ENCODE measurements at places on chromosomes 1 and 21.

DNA sequence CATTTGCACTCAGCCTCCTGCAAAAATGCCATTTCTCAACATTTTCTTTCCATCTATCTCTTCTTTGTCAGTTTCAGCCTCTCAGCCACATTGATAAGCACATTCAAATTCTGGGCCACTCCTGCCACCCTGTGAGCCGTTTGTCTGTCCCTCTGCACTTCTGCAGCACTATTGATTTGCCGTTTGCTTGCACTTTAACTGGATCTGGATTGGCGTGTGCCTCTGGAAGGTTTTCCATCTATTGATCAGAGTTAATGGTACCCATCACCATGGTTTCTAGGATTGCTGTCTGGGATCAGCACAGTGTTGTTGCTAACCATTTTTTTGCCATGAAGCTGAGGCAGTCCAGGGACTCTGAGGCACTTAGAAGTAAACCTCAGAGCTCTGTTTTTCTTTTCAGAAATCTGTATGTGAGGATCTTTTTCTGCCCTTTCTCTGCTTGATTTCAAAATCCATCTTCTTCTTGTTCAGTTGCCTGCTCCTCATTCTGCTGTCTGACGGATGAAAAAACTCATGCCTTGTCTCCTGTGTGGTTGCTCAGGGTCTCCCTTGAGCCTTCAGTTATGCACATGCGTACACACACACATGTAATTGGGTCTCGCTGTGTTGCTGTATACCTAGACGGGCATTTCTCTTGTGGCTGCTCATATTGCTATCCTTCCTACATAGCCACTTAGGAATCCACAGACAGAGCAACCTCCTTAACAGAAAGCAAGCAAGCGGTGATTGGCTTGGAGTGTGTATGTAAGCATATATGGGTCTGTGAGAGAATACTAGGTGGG lies 67.9 kb downstream of the NOS1AP start:
- no peak for DNase-seq

GRCh38 chr1:152697701-152698600 lies at the start of gene LCE2A:
Gene LCE2A, plus strand, starts transcription at chr1:152698345. Its CDS starts 557 bp downstream, at chr1:152698902.
- DNase-seq, result no peak

- DNase-seq, result no peak
These were observed 8.9 kb upstream of the RHBDL2 start for GRCh38 chr1:38950553-38950952.

DNA sequence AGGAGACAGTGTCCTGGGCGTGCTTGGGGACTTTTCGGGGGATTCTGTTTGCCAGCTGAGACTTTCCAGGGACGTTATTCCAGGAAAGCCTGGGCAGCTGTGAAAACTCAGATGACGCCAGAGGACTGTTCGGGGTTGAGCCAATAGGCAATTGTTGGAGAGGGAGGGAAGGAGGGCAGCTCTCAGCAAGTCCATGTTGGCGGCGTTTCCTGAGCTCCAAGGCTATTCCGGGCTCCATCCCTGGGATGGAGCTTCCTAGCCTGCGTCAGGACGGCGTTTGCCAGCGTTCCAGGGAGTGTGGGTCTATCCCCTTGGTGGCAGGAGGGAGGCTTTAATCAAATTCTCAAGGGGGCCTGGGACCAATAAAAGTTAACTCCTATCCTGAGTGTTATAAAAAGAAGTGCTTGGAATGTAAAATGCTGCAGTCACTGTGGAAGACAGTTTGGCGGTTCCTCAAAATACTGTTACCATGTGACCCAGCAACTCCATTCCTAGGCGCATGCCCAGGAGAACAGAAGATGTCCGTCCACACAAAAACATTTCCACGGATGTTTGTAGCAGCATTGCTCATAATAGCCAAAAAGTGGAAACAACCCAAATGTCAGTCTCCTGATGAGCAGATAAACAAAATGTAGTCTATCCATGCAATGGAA lies 15.2 kb downstream of the SLC27A3 start:
- DNase-seq, result peak; percentile 48

DNA sequence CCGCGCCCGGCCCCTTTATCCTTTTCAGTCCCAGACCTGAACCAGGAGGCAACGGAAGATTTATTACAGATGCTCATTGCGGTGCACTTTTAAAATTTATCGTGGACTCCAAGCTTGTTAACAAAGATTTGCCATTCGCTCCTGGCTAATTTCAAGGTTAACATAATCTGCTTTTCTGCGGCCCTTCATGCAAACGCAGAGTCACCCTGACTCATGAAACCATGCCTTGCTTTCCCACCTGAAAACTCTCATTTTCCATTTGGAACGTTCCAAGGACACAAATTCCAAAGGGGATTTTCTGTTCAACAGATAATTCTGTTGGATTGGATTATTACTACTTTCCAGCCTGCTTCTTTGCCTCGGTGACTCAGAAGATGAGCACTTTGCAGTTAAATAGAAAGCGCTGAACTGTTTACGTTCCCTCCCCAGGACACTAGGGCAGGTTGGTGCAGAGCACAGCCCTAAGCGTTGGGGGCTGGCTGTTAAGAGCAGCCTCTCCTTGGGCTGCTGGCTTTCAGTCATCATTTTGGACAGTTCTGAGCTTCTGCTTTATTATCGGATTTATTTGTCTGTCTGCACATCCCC lies 51.1 kb downstream of the CD247 start:
- DNase-seq, result peak; percentile 47

DNA sequence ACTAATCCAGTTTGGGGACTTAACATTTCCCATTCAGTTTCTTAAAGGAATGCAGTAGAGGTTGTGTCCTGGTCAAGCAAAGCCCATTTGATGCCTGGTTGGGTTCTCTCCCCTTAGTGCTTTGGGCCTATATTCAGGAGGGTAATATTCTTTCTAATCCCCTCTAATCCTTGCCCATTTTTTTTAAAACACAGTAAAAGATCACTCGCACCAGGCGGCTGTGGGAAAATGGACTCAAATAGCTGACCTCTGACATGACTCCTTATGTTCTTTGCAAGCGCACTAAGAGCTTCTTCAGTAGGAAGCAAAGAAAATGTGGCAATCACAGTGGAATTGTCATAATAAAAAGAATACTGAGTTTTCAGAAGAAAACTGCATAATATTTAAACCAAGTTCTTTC lies 49.9 kb downstream of the WNT2B start:
- no peak for DNase-seq

GRCh38 chr1:219215477-219215876 lies 41.8 kb downstream of the LYPLAL1 start:
- DNase-seq, result no peak

DNA sequence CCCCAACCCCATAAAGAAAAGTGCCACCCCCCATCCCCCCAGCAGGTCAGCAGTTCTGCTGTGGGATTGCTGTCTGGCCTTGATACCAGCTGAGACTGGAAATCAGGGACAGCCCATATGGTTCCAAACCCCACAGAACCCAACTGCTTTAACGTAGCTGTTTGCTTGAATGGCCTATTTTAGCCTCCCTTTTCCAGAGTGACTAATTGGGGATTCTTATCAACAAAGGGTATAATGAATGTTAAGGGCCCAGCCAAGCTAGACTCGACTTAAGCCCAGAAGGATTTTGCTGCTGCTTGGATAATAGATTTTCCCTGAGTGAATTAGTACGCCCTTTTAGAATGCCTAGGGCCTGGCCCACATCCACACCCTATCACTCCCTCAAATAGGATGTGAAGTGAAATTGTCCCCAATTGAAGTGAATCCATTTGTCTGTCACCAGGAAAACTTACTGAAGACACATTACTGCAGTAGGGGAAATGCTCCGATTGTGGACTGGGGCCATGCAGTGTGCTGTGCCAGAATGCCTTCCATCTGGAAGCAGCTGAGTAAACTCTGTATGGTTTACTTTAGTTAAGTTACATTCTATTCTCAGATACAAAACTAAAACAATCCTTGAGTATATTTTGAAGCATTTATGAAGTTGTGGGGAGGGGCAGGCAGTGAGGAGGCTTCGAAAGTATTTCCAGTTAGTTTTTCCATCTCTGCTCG lies 156.9 kb downstream of the DHRS3 start:
- DNase-seq, result peak; percentile 73

DNA sequence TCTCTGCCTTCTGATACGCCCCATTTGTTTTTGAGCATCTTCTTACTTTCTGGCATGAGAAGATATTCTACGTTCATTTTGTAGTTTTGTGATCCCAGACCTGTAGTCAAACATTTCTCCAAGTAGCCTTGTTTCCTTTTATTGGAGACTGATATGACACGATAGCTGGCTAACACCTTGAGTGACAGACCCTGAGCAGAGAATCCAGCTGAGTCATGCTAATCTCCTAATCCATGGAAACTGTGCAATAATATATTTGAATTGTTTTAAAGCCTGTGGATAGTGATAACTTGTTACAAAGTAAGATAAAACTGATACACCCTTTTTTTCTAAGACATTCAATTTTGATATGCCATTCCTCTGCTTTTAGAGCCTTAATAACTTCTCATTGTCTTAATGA lies 1.2 kb upstream of the IFI44L start:
- peak; percentile 12 for DNase-seq

- DNase-seq, result peak; percentile 32
These were observed 73.1 kb upstream of the CACHD1 start for GRCh38 chr1:64396817-64397216.

DNA sequence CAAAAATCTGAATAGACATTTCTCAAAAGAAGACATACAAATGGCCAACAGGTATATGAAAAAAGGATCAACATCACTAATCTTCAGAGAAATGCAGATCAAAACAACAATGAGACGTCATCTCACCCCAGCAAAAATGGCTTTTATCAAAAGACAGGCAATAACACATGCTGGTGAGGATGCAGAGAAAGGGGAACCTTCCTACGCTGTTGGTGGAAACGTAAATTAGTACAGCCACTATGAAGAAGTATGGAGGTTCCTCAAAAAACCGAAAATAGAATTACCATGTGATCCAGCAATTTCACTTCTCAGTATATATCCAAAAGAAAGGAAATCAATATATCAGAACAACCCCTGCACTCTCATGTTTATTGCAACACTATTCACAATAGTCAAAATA lies 65.1 kb upstream of the ATP1B1 start:
- no peak for DNase-seq

GRCh38 chr1:1173793-1174415 lies at the start of gene TTLL10:
Gene TTLL10, plus strand, starts transcription at chr1:1173880. Its CDS starts 5,336 bp downstream, at chr1:1179216.
- DNase-seq, result no peak

- no peak for DNase-seq
These were observed 134.7 kb upstream of the KCNJ15 start for GRCh38 chr21:38121888-38122720.

DNA sequence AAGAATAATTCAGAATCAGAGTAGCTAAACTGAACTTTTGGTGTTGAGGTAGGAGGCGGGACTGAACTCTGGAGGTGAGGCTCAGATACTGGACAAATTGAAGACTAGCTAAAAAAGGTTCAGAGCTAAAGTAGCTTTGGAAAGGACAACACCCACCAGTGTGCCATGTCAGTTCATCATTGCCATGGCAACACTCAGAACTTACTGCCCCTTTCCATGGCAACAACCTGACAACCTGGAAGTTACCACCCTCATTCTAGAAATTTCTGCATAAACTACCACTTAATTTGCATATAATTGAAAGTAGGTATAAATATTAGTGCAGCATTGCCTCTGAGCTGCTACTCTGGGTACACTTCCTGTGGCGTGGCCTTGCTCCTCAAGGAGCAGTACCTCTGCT lies 30.3 kb upstream of the POGK start:
- DNase-seq, result no peak

DNA sequence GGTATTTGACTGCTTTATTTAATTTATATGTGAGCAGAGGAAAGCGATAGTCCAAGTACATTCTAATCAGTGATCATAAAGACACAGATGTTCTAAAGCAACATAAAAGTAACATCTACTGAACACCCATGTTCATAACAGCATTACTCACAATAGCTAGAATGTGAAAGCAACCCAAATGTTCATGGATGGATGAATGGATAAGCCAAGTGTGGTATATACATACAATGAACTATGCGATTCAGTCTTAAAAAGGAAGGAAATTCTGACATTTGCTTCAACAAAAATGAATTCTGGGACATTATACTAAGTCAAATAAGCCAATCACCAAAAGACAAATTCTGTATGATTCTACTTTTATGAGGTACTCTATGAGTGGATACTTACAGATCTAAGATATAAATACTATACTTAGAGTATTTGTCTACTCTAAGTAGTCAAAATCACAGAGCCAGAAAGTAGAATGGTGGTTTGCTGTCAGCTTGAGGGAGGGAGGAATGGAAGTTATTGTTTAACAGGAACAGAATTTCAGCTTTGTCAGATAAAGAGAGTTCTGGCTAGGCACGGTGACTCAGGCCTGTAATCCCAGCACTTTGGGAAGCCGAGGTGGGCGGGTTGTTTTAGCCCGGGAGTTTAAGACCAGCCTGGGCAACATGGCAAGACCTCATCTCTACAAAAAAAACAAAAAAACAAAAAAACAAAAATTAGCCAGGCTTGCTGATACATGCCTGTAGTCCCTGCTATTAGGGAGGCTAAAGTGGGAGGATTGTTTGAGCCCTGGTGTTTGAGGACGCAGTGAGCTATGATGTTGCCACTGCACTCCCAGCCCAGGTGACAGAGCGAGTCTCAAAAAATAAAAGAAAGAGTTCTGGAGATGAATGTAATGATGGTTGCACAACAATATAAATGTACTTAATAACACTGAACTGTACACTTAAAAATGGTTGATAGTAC lies 79.7 kb upstream of the ARHGAP29 start:
- DNase-seq, result peak; percentile 58

GRCh38 chr1:237448042-237448441 lies 406.1 kb downstream of the RYR2 start:
- DNase-seq, result no peak

- DNase-seq, result peak; percentile 22
These were observed 6.0 kb downstream of the ZCCHC17 start for GRCh38 chr1:31302709-31303441.

DNA sequence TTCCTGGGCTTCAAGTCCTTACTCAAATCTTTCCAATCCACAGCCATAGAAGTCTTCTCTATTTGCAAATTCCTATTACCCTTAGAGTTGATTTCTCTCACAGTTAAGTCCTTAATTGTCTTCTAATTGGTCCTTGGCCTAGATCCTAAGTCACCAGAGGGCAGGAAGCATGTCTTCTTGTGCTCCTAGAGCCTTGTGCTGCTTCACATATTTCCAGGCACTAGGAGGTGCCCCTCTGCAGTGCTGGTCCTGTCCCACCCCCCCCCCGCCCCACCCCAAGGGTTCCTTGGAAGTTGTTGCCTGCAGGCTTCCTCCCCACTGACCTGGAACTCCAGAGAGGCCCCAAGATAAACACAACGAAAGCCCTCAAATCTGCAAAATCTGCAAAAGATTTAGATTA lies 28.1 kb upstream of the TARBP1 start:
- DNase-seq, result no peak

DNA sequence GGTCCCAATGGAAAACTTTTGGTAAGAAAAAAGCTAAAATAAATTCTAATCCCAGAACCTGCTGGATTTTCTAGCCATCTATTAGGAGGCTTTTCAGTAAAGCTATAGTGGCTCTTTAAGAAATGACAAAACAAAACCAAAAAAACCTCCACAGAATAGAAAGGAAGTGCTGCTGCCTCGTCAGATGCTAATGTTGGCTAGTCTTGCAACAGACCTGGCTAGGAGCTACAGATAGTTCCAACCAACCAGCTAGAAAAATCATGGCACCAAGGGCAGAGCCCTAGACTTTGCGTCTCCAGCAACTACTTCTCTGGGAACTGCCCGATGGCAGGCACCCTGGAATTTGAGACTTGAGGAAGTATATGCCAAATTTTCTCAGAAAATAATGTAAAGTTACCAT lies 7.6 kb downstream of the CD101 start:
- no peak for DNase-seq

Data from amniotic epithelial cell (primary cell).